Fibroblast of the aortic adventitia (primary cell): ENCODE measurements at places on chromosomes 12 and 14.

DNA sequence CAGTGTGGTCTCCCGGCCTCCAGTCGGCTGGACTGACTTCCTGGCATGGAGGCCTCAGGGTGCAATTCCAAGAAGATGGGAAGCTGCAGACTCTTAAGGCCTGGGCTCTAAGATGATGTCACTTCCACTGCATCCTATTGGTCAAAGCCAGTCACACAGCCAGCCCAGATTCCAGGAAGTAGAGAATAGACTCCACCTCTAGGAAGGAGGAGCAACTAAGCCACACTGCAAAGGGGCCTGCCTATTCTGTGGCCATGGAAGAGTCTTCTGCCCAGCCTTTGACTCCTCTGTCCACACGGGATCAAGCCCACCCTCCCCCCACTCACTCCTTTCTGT, 103.9 kb upstream of the RFLNA start:
- no peak for DNase-seq

DNA sequence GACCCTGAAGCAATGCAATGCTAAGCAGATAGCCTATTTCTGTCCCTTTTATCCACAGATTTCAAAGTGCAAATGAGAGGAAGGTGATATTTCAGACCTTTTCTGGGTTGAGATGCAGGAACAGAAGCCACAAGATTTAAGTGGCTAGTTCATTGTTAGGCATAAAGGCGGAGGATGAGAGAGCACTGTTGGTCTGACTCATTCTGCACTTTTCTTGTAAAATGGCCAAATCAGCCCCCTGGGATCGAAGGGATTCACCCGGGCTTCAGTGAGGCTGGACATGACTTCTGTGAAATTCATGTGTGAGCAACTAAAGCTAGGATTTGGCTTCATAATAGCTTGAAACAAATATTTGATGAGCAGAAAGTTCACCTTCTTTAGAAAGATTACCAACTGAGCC, 101.9 kb upstream of the OVCH1 start:
- peak; percentile 36 for DNase-seq

- DNase-seq, result peak; percentile 56
These were observed 1.3 kb upstream of the CD63 start for GRCh38 chr12:55729819-55730818.

DNA sequence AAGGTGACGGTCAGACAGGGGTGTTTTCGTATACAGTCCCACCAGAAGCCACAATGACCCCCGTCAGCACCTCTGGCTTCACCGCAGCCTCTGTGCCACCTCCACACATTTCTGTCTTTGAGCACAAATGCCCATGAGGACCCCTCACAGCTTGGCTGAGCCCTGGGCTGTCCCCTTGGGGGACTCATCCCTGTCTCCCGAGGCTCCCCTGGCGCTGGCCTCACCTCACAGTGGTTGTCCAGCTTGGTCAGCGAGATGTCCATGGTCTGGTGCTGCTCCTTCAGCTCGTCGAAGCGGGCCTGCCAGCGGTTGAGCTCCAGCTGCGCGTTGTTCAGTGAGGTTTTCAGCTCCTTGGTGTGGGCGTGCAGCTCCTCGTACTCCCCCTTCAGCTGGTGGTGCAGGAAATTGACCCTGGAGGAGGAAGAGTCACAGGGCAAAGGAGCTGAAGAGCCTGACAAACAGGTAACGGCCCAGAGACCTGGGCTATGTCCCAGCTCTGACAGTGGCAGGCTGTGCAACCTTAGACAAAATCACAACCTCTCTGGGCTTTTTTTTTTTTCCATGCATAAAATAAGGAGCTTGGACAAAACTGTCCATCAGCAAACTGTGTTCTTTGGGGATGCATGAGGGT, 52.7 kb upstream of the GPR68 start:
- DNase-seq, result no peak

DNA sequence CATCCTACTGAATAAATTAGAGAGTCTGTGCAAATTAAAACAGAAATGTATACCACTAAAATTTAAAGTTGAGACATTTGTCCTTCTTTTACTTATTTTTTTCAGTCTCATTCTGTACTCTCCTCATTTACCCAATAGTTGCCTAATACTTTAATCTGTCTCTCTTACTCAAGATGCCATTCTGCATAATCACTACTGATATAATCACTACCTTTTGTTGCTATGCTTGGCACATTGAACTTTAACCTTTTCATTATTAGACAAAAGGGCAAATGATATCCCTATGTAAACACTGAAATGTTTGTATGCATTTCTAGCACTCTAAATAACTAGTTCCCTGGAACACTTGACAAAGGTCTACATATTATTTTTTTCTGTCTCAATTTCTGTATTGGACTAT, 1108.3 kb upstream of the FLRT2 start:
- no peak for DNase-seq

GRCh38 chr12:106722837-106723236, 51.6 kb upstream of the RIC8B start:
- no peak for DNase-seq

DNA sequence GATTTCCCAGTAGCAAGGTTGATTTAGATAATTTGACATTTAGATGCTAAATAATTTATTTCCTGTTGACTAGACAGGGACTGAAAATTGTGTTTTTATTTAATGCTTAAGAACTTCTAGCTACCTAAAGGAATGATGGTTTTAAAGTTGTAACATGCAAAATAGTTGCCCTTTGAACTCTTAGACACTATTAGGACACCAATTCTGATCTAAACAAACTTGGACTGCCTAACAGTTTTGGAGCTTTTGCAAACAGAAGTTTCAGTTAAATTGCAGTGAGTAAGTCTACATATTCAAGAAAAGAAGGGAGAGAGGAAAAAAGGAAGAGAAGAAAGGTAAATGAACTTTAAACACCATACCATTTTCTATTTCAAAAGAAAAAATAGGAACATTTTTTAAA, 189.3 kb upstream of the GARIN2 start:
- DNase-seq, result no peak

DNA sequence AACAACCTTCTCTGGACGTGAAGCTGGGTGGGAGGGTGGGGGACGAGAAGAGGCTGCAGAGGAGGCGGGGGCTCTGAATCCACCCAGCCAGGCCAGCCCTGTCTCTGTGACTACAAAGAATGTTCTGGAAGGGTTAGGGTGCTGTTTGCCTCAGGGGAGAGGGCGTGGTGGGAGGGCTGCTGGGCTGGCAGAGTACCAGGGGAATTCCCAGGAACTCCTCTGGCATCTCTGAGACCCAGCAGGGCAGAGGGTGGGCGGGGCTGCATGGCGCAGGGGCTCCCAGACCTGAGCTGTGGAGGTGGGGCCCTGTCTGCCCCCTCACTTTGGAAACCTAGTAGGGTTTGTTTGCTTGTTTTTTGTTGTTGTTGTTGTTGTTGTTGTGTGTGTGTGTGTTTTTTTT, 45.5 kb upstream of the FZD10 start:
- no peak for DNase-seq

DNA sequence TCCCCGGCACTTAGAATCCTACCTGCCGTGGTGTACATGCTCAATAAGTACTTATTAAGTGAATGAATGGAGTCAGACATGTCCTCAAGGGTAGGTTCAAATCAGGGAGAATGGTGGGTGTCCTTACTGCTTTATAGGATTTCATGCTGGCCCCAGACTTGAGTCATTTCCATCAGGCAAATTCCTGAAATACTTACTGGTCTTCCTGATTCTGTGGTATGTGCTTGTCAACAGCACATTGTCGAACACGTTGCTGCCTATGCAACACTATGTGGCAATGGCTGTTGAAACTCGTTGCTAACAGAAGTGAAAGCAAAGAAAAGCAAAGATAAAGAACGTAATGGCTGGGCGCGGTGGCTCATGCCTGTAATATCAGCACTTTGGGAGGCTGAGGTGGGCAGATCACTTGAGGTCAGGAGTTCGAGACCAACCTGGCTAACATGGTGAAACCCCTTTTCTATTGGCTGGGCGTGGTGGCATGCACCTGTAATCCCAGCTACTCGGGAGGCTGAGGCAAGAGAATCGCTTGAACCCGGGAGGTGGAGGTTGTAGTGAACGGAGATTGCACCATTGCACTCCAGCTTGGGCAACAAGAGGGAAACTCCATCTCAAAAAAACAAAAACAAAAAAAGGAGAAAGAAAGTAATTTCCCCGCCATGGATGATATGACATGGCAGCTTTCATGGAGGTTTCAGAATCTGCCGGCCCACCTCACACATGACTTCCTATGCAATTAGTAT, 214.9 kb downstream of the ZFP36L1 start:
- DNase-seq, result peak; percentile 98

DNA sequence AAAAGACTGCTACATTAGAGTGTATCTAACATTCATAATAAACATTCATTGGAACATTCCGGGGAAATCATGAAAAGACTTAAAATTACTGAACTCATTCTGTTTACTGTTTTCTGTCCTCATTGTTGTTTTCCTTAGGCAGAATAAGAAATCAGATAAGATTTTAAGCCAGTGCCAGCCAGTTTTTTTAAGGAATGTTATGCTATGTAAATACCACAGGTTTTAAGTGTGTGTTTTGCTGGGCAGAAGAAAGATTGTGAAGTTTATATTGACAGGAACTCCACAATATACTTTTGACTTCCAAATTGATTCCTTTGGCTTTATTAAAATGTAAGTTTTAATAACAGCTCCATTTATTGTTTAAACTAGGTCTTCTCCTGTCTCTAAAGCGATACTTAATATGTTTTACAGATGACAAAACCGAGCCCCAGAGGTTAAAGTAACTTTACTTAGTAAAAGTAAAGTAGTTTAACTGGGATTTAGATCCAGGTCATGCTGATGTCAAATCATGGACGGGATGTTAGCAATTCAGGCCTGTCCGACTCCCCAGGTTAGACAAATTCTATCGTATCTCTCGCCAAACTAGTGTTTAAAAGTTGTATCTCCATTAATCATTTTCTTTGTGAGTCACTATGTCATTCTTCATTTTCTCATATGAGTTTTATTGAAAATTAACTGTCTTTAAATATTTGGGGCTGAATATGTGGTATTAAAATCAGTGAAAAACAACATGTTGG, 1.7 kb downstream of the LARP4 start:
- peak; percentile 22 for DNase-seq

- no peak for DNase-seq
These were observed 7.9 kb upstream of the CRIP2 start for GRCh38 chr14:105466531-105467248.

- peak; percentile 61 for DNase-seq
These were observed 96.6 kb downstream of the SPTSSA start for GRCh38 chr14:34365309-34365915.

- no peak for DNase-seq
These were observed 16.0 kb downstream of the PDE1B start for GRCh38 chr12:54565310-54565985.

- DNase-seq, result no peak
These were observed 301.0 kb upstream of the MIS18BP1 start for GRCh38 chr14:45553981-45554380.

GRCh38 chr12:93808169-93808899, 131.2 kb downstream of the CRADD start:
- DNase-seq, result no peak

DNA sequence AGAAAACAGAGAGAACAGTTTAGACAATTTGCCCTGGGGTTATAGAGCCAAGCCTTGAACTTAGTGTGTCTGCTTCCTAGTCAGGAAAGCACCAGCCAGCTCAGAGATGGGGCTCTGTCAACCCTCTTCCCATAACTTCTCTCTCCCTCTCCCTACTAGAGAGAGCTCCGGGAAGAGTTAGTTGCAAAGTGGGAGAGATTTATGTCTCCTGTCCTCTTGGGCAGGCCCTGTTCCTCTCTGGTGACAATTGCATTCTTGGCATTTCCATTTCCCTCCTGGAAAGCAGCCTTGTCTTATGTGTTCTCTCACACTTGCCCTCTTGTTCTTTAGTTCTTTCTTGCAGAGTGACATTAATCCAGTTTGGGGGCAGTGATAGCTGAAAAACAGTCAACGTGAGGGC, 42.1 kb upstream of the TUNAR start:
- no peak for DNase-seq

DNA sequence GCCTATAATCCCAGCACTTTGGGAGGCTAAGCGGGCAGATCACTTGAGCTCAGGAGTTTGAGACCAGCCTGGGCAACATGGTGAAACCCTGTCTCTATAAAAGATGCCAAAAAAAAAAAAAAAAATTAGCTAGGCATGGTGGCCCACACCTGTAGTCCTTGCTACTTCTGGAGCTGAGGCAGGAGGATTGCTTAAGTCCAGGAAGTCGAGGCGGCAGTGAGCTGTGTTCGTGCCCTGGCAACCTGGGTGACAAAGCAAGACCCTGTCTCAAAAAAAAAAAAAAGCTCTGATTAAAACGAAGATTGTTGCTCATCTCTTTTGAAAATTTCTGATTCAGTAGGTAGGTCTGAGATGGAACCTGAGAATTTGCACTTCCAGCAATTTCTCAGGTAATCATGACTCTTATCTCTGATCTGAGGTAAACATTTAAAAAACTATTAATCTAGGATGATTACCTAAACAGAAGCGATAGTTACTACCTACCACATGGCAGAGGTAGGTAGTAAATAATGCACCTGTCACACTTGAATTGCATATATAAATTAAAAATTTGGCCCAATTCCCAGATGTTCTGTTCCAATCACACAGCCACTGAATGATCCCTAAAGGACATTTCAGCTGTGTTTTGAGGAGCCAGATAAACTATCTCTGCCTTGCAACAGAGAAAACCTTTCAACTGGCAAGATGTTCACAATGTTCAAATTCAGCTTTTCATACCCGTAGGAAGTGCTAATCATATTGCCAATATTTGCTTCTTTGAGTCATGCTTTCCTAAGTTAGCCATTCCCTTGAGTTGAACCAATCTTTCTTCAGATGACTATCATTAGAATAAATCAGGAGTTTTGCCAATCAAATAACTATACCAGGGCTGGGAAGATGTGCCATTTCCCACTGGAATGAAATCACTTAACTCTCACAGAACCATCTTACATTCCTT, 4.2 kb upstream of the TEP1 start:
- DNase-seq, result no peak

- peak; percentile 15 for DNase-seq
These were observed 430.0 kb downstream of the ETNK1 start for GRCh38 chr12:23055004-23055403.

GRCh38 chr14:95770777-95771176, 56.9 kb upstream of the TCL1A start:
- no peak for DNase-seq

- DNase-seq, result no peak
These were observed 25.4 kb upstream of the COL2A1 start for GRCh38 chr12:48029491-48030172.
